Activated CD4-positive, alpha-beta T cell treated with anti-CD3 and anti-CD28 coated beads for 24 hours (primary cell): ENCODE measurements at places on chromosomes 5 and 9.

DNA sequence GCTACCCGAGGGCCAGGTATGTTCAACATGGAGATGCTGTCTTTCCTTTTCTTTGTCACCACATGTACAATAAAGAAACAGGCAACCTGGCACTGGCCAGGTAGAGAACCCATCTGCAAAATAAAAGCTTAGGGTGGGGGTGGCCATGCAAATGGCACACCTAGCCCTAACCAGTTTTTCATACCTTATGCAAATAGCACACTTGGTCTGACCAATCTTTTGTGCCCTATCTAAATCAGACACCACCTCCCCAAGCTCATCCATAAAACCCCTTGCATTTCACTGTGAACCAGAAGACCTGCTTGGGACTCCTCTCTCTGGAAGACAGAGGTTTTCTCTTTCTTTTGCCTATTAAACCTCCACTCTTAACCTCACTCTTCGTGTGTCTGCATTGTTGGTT lies 33.9 kb downstream of the JAKMIP2 start:
- no peak for DNase-seq

GRCh38 chr5:130424341-130424740 lies 520.1 kb downstream of the CHSY3 start:
- no peak for DNase-seq

- DNase-seq = no peak
These were observed 154.2 kb upstream of the ZNF366 start for GRCh38 chr5:72661405-72661804.

GRCh38 chr9:69076550-69076949 lies 41.0 kb downstream of the FXN start:
- DNase-seq = no peak

- DNase-seq = no peak
These were observed 6.8 kb downstream of the MACROH2A1 start for GRCh38 chr5:135392256-135392655.

DNA sequence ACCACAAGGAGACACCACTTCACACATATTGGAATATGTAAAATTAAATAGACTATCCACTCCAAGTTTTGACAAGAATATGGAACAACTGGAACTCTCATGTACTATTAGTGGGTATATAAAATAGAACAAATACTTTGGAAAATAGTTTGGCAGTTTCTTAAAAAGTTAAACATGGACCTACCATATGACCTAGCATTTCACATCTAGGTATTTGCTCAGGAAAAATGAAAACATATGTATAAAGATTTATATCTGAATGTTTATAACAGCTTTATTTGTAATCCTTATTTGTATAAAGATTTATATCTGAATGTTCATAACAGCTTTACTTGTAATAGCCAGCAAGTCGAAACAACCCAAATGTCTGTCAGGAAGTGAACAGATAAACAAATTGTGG lies 49.2 kb downstream of the ERP44 start:
- no peak for DNase-seq

- DNase-seq = no peak
These were observed 39.8 kb downstream of the CYSTM1 start for GRCh38 chr5:140214831-140215230.

DNA sequence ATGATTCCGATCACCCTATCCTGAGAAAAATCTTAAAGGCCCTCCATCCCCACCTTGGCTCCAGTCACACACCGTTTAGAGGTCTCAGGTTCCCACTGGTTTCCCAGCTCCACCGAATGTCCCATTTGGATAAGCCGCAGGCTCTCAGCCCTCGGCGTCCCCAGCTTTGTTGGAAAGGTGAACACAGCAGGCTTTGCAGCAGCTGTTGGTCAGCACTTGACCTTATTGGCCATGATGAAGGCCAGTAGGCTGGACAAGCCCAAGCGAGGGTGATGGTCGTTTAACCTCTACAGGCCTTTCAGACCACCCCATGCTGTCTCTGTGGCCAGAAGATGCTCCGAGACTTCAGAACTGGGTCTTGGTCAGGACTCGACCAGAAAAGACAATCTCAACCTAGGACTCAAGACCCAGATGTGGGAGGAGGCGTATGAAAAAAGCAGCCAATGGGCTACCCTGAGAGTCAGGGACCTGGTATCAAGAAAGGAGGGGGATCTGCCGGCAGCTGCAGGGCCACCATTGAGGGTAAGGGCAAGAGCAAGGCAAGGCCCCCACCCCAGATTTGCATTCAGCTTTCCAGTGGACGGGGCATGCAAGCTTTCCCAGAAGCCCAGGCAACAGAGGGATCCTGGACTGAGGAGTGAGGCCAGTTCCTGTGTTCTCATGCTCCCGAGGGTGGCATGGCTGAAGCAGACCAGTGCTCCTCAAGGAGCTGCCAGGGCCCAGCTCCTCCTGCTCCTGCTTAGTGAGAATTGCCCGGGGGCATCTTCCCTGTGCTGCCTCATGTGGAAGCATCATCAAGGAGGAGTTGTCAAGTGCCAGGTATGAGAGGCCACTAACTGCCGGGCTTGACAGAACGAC lies 13.4 kb downstream of the UBE2QL1 start:
- DNase-seq = no peak

GRCh38 chr9:119596703-119597102 lies 227.5 kb upstream of the BRINP1 start:
- no peak for DNase-seq

DNA sequence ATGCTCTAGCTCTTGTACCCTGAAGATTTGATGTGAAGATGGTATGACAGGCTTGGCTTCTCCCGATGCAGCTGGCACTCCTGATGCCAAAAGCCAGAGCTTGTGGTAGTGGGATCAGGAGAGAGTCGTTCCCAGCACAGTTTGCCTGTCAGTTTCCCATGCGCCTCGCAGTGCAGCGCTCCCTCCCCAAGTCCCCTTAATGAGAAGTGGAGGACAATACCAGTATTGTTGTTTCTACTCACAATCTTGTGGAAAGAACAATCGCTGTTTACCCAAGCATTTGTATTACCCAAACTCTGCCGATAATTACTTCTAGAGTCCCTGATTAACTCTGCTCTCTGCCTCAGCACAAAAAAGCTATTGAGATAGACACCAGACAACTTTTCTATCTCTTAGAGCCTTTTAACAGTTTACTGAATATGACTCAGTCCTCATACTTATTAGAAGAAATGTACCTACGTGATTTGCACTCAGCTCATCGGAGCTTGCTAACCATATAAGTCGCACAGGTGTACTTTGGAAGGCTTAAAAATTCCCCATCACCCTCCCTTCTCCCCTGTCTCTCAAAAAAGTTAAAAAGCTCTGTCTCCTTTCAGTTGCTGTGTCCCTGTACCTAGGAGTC lies 283.2 kb upstream of the TMEM161B start:
- no peak for DNase-seq

GRCh38 chr5:36728697-36729543 lies 122.5 kb downstream of the SLC1A3 start:
- no peak for DNase-seq
